ENCODE measurements at places on chromosomes 6 and 20.
A peak's percentile ranks its signal among the peaks of the same experiment; 100 is the strongest.

DNA sequence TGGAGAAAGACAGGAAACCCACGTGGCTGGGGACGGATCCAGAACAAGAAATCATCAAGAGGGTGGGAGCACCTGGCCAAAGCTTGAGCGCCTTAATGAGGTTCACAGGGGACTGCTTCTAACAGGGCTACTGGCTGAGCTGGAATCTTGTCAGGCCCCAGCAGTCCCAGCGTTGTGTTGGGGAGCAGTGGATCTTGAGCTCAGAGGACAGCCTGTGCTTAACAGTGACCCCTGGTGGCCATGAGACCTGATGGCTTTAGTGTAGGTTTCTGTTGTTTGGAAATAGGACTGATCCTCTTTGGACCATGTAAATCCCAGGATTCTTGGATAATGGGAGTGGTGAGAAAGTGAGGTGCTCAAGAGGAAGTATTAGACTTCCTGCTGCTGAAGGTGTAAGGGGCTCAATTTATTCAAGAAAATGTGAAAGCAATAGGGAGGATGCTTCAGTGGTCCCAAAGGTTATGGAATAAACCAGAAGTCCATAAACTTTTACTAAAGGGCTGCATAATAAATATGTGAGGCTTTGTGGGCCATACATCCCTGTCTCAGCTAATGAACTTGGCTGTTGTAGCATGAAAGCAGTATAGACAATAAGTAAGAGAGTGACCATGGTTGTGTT lies 216.2 kb downstream of the NFATC2 start:
- no peak overlapping the region for H3K27ac ChIP-seq
- DNase-seq = peak; percentile 48
- H3K27me3 ChIP-seq = peaks cover 7% of the 10 kb centered on the region
- H3K4me1 ChIP-seq = no peaks in the 10 kb centered on the region

DNA sequence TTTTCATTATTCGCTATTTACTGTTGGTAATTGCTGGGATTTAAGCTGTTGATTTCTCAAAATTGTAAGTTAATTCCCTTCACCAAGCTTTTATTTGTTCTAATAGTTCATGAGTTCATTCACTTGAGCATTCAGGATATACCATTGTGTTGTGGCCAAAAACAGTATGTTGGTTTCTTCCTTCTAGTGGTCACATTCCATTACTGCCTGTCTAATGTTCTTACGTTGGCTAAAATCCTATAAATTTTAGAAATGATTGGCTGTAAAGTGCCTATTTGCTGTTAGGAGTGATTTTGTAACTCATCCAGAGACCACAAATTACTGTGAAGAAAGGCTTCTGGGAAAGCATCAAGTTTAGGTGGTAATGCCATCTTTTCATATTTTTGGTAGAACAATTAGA lies 76.3 kb downstream of the FARS2 start:
- peaks cover 22% of the 10 kb centered on the region for H3K4me1 ChIP-seq
- no peak for DNase-seq
- no peaks in the 10 kb centered on the region for H3K27me3 ChIP-seq

GRCh38 chr20:54122189-54122588 lies 51.6 kb downstream of the CYP24A1 start:
- H3K4me1 ChIP-seq = peaks cover 5% of the 10 kb centered on the region
- no peak overlapping the region for H3K4me3 ChIP-seq
- H3K27me3 ChIP-seq = peaks cover 2% of the 10 kb centered on the region
- H3K36me3 ChIP-seq = no peaks in the 10 kb centered on the region

- H3K27me3 ChIP-seq = no peaks in the 10 kb centered on the region
- DNase-seq = no peak
- peaks cover 40% of the 10 kb centered on the region for H3K36me3 ChIP-seq
These were observed 41.5 kb downstream of the CDC40 start for GRCh38 chr6:110221738-110222137.

- peaks cover 11% of the 10 kb centered on the region for H3K36me3 ChIP-seq
- no peak overlapping the region for H3K27ac ChIP-seq
- H3K4me1 ChIP-seq = peaks cover 59% of the 10 kb centered on the region
- H3K27me3 ChIP-seq = peaks cover 5% of the 10 kb centered on the region
- no peak for DNase-seq
- no peak overlapping the region for H3K4me3 ChIP-seq
These were observed 27.6 kb upstream of the LY86 start for GRCh38 chr6:6560909-6561308.

GRCh38 chr6:38708496-38708895 lies 5.6 kb upstream of the GLO1 start:
- DNase-seq = no peak
- H3K27me3 ChIP-seq = peaks cover 15% of the 10 kb centered on the region
- peaks cover 6% of the 10 kb centered on the region for H3K4me1 ChIP-seq
- H3K36me3 ChIP-seq = no peaks in the 10 kb centered on the region
- H3K4me3 ChIP-seq = no peak overlapping the region

- no peak overlapping the region for H3K4me3 ChIP-seq
- no peaks in the 10 kb centered on the region for H3K4me1 ChIP-seq
- no peaks in the 10 kb centered on the region for H3K27me3 ChIP-seq
- no peak overlapping the region for H3K27ac ChIP-seq
These were observed 460.4 kb upstream of the MARCKS start for GRCh38 chr6:113396730-113397129.

Measured in activated naive CD8-positive, alpha-beta T cell treated with anti-CD3 and anti-CD28 coated beads, Interleukin-2, amount 50 U/mL, for 24 hours (primary cell).